ENCODE measurements at places on chromosomes 2 and 18.

DNA sequence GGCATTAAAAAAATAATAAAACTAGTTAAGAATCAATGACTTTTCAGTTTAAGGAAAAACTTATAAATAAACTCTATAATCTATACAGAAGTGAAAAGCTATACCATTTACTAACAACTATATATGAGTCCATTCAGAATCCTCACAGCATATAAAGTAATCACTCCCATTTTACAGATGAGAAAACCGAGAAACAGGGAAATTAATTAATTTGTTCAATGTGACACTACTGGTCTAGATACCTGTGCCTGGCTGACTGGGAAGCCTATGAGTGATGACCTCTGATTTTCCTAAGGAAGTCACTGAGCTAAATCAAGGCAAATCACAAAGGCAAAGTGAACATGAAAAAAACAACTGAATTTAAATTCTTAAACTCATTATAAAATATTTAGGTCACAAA lies 99.5 kb upstream of the RNU4ATAC start:
- DNase-seq, result no peak

GRCh38 chr18:67428805-67429204 lies 87.7 kb downstream of the DSEL start:
- DNase-seq, result no peak

DNA sequence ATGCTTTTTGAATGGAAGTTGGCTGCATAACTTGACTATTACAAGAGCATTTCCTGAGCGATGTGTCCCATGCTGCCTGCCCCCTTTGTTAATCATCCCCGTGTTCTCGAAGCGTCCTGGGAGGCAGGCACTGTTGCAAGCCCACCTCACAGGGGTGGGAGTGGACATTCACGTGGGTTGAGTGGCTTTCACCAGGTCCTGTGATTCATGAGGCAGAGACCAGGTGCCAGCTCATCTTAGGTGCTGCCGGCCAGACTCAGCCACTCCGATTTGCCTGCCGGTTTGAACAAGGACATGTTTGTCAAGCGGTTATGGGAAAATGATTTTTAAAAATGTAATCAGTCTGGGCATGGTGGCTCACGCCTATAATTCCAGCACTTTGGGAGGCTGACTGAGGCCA lies 112.5 kb downstream of the ZNF532 start:
- DNase-seq, result no peak

DNA sequence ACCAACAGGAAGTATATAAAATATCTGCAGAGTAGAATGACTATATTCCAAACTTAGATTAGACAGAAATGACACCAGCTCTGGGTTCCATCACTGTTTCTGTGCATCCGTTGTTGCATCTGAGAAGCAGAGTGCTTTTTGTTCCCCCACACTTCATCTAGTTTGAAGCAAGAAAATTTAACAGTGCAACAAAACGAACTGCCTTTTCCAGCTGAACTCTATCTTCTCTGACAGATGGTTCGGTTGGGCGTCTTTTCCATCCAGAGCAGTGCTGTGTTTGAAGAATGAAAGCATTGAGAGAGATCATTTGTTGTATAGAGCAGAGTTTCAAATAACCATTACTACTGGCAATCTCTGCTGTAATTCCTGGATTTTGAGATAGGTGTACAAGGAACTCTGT lies 757.5 kb downstream of the DPP10 start:
- DNase-seq, result no peak

DNA sequence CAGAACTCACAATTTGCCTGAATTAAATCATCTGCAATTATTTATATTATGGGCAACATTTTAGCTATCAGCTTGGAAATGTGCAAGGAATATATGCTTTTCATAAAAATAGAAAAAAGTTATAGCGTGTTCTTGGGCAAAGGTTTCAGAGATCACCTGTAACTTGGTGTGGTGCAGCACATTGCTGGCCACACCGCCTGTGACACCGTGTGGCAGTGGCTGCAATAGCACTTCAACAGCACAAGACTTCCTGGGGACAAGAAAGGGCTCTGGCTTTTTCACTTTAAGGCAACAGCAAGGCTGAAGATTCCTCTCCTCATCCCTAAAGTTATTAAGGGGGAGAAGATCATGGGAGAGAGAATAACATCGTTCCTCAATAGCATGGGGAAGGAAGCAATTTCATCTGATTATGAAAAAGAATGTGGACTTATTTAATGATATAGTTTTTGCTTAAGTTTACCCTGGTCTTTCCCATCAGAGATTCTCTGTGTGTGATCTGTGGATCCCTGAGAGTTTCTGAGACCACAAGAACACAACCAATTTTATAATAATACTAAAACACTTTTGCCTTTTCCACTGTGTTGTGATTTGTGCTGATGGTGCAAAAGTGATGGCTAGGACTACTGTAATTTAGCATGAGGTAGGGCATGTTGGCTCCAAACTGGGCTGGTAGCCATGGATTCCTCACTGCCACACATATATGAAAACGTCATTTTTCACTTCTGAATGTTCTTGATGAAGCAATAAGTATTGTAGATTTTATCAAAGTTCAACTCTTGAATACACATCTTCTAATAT lies 15.0 kb upstream of the SERPINB3 start:
- DNase-seq, result no peak

DNA sequence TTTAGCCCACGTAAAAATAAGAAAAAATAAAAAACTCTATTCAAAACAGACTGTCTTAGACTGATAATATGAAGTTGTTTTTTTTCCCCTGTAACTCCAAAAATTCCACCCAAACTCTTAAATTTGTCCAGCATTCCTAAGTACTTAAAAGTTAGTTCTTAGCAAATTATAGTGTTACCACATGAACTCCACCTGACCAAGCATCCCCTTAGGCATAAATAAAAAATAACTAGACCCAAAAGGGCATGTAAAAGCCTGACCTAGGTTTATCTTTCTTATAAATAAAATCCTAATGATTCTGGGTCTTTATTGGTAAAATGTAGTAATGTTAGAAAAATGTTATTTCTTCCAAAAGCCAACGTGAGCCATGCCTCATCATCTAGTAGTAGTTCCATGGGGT lies 54.3 kb downstream of the TTC21B start:
- no peak for DNase-seq

DNA sequence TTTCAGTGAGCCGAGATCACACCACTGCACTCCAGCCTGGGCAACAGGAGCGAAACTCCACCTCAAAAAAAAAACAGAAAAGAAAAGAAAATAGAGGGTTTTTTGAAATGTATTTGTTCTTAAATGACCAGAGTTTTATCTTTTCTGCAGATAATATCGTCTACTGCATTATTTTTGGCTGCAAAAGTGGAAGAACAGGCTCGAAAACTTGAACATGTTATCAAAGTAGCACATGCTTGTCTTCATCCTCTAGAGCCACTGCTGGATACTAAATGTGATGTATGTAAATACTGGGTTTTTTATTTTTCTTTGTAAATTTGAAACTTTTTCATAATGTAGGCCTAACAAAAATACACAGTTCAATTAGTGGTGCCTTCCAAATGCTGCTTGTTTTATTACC lies 18.1 kb downstream of the CCNT2 start:
- no peak for DNase-seq

- no peak for DNase-seq
These were observed 36.3 kb downstream of the CPS1 start for GRCh38 chr2:210592726-210593125.

- DNase-seq, result no peak
These were observed 21.7 kb downstream of the TET3 start for GRCh38 chr2:74006459-74006858.

DNA sequence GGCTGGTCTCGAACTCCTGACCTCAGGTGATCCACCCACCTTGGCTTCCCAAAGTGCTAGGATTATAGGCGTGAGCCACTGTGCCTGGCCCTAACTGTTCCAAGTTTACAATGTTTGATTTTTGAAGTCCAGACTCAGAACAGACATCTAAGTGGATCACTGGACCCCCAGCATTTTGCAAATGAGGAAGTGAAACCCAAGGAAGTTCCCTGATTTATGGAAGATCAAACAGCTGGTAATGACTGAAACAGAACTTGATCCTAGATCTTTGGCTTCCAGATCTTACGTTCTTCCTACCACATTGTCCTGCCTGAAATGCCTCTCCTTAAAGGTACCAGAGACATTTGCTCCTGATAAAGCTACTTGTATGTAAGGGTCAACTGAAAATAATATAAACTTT lies 58.3 kb upstream of the NCOA1 start:
- no peak for DNase-seq

DNA sequence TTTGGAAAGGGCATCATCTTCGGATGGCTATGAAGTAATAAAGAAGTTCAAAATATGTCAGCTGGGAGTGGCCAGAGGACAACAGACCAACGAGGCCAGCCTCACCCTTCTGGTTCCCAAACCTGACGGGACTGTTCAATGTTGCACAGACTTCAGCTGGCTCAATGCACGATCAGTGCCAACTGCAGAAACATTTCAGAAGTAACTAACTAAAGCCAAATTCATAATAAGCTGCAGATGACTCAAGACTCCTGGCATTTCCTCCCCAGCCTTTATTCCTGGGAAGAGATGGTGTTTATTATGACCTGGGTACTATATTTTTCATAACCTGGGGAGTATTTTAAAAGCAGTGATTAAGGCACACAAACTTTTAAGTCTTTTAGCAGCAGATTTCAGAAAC lies 3.8 kb upstream of the ATP6V1C2 start:
- DNase-seq, result no peak

DNA sequence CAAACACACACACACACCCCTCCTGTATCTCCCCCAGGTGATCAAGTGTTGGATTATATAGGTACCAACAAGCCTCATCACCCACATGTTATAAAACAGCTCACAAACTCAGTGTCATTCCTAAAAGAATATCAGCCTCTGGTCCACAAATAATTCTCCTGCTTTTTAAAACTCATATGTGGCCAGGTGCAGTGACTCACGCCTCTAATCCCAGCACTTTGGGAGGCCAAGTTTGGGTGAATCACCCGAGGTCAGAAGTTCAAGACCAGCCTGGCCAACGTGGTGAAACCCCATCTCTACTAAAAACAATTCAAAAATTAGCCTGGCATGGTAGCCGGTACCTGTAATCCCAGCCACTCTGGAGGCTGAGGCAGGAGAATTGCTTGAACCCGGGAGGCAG lies 87.8 kb downstream of the LRATD1 start:
- DNase-seq, result no peak

GRCh38 chr18:24734058-24734457 lies 273.6 kb downstream of the HRH4 start:
- no peak for DNase-seq

DNA sequence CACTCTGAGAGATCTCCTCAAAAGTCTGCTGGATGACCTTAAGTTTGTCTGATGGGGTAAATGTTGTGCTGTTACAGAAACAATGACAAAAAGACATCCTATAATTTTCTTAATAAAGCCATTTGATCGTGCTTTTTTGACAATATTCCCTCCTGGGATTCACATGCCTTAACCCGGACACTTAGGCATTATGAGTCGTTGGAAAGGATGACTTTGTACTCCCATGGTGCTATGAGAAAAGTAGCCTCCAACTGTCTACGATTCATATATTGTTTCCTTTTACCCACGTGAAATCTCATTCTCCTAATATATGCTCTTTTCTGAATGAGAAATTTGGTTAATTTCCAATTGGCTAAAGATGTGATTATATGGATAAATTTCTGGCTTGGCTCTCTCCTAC lies 6.1 kb upstream of the MPP4 start:
- DNase-seq, result no peak

GRCh38 chr18:49558356-49558755 lies 3.5 kb upstream of the LIPG start:
- no peak for DNase-seq

DNA sequence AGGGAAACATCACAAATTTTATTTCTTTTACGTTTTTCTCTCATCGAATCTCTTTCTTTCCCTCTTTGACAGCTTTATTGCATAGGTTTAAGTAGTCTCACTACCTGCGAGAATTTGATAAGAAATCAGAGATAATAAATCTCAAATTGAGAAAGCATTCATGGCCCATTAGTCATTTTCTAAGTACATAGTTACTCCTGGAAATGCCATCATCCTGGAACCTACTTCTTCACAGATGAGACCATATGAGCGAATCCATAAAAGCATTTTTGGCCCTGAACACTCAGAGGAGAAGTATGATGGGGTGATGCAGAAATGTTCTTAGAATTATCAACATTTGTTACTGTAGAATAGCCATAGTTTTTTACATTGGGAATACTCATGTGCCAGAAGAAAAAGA lies 138.0 kb upstream of the ARHGAP28 start:
- no peak for DNase-seq

- DNase-seq, result no peak
These were observed 1.5 kb downstream of the ATP6V1B1 start for GRCh38 chr2:70936979-70937811.

GRCh38 chr2:23492921-23493320 lies 107.9 kb downstream of the KLHL29 start:
- DNase-seq, result no peak

- no peak for DNase-seq
These were observed 177.1 kb upstream of the HDAC4 start for GRCh38 chr2:239577935-239578334.

- peak; percentile 59 for DNase-seq
These were observed at the start of gene FAM110C for GRCh38 chr2:46471-47345. Gene FAM110C (minus strand): TSS chr2:46505. CDS start chr2:46385, 120 bp downstream.

DNA sequence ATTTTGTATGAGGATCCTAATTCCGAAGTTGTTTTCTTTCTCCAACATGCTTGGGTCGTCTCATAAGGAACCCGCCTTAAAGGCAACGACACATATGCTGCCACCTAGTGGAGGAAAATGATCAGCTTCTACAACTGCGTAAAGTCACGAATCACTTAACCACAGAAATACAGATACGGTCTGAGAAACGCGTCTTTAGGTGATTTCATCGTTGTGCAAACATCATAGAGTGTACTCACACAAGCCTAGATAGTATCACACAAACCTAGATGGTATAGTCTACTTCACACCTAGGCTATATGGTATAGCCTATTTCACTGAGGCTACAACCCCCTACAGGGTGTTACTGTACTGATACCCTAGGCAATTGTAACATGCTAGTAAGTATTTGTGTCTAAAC lies 13.1 kb downstream of the GNLY start:
- DNase-seq, result peak; percentile 82

- DNase-seq, result no peak
These were observed 232.5 kb upstream of the FN1 start for GRCh38 chr2:215668378-215668775.

DNA sequence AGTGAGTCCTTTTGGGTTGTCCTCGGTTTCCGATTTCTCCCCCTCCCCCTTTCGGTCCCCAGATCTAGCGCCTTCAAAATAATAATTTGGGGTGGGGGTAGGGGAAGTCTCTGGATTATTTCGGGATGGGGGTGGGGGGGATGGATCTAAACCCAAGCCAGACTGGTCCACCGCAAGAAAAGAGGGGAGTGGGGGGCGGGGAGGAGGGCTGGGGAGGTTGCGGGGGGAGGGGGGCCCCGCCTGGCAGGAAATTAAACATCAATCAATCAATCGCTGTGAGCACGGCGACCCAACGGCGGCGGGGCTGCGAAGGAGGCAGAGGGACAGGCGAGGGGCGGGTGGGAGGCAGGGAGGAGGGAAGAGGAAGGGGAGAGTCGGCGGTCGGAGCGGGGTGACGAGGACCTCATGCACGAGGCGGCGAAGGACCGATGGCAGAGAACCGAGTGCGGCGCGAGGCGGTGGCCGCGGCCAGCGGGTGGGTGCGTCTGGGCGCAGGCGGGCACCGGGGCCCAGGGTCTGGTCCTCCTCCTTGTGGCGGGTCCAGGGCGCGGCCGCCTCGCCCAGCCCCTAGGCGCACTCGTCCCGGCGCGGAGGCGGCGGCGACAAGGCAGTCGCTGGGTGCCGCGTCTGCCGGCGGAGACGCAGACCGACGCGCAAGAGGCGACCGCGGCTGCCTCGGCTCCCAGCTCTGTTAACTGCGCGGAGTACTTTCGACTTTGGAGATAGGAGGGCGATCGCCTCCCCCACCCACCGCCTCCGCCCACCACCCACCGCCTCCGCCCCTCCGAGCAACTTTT lies 468 bp upstream of the SATB2 start:
- DNase-seq, result peak; percentile 33
